Activated CD4-positive, alpha-beta T cell treated with anti-CD3 and anti-CD28 coated beads for 4 hours (primary cell): ENCODE measurements at places on chromosomes 7 and 10.

GRCh38 chr10:11332846-11333245 lies 278.6 kb downstream of the USP6NL start:
- DNase-seq, result no peak

GRCh38 chr10:287814-288213 lies 152.6 kb downstream of the ZMYND11 start:
- no peak for DNase-seq

DNA sequence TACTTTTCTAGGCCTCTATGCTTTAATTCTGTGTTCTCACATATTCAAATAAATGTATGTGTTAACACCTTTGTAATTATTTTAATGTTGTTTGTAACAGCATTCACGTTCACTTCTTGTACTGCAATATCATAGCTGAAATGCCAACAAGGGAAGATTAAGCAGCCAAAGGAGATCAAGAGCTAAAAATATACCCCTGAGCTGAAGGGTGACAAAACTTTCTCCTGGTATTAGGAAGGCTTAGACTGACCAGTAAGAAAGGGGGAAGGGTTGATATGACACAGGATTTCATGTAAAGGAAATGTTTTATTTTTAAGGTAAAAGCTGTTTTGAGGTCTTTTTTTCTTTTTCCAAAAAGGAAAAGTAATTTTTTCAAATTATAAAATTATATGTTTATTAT lies 40.4 kb upstream of the VDAC2 start:
- no peak for DNase-seq

- DNase-seq, result no peak
Observed at GRCh38 chr7:74388880-74389415, 64.8 kb upstream of the GTF2IRD1 start.

GRCh38 chr10:4082861-4083260 lies 297.9 kb upstream of the KLF6 start:
- no peak for DNase-seq

DNA sequence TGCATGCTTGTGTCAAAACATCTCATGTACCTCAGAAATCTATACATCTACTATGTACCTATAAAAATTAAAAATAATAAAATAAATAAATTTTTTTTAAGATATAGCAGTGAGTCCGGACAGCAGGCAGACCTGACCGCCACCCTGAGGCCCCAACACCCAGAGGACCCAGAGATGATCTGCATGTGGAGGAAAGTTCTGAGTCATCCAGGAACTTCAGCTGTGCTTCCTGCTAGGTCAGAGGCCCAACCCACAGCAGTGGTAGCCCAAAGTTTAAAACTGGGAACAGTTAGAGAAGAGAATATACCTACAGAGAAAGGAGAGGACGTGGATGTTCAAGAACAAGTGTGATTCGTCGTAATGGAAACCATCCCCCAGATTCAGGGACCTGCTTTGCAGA lies 683.7 kb upstream of the NRP1 start:
- no peak for DNase-seq

- DNase-seq, result no peak
Observed at GRCh38 chr7:12217311-12217710, 6.2 kb downstream of the TMEM106B start.

DNA sequence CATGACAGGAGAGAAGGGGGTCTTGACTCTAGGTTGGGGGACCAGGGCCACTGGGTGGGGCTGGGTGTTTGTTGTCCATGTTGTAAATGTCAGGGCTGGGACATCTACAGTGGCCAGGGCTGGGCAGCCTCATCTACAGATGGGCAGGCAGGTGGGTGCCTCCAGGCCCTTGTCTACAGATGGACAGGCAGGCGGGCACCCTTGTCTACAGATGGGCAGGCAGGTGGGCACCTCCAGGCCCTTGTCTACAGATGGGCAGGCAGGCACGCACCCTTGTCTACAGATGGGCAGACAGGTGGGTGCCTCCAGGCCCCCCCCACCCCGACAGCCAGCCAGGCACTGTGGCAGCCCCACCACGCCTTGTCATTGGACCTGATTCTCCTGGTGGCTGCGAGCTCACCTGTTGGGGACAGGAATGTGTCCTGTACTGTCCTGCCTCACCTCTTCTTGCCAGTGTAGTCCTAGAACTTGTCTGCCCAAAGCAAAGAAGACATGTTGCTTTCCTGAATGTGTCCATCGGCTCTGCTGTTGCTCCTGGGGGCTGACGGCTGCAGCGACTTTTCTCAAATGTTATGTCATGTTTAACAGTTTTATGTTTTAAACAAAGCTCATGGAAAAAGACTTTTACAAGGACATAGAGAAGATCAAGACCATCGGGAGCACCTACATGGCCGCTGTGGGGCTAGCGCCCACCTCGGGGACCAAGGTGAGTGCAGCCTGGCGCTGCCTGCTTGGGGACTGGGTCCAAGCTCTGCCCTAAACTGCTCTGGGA lies 129.9 kb downstream of the ADCY1 start:
- no peak for DNase-seq

DNA sequence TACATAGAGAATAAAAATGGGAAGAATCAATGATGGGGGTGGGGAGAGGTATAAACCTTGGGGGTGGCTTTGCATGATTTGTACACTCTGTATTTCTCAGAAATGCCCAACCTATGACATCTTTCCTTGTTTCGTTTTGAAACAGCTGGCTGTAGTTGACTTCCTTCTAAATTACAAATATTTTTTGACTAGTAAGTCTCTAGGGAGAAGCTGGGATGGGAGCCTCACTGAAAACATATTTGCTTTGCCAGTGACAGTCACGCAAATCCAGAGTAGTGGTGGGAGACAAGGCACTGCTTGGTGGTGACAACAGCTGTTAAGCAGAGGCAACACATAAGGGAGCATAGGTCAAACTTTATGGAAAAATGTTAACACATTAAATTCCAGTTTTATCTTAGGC lies 440.5 kb downstream of the SEMA3D start:
- DNase-seq, result no peak

GRCh38 chr7:69193061-69193460 lies 405.2 kb upstream of the AUTS2 start:
- no peak for DNase-seq

GRCh38 chr7:48244864-48245271 lies 73.6 kb downstream of the ABCA13 start:
- DNase-seq, result no peak

- DNase-seq, result no peak
Observed at GRCh38 chr7:139332697-139333359, 8.3 kb upstream of the FMC1 start.

- no peak for DNase-seq
Observed at GRCh38 chr7:103521937-103522336, 75.9 kb upstream of the SLC26A5 start.

- no peak for DNase-seq
Observed at GRCh38 chr10:85651497-85651882, 715.1 kb downstream of the GRID1 start.

- no peak for DNase-seq
Observed at GRCh38 chr7:158054081-158054480, 533.5 kb downstream of the PTPRN2 start.

GRCh38 chr10:4790045-4790444 lies 36.0 kb upstream of the AKR1E2 start:
- DNase-seq, result no peak

DNA sequence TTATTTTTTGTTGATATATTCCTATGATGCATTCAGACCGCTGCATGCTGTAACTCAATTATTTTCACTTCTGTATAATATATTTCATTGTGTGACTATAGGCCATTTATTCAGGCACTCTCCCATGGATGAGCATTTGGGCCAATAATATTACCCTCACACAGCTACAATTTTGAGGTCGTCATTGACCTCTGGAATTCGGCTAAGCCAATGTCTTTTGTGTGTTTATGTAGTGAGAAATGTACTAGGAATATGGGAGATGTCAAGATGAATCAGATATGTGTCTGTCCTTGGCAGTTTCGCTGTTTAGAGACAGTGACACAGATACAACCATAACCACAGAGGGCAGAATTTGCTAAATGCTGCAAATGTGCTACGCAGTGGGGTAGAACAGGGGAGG lies 474.2 kb downstream of the ADRA2A start:
- no peak for DNase-seq

DNA sequence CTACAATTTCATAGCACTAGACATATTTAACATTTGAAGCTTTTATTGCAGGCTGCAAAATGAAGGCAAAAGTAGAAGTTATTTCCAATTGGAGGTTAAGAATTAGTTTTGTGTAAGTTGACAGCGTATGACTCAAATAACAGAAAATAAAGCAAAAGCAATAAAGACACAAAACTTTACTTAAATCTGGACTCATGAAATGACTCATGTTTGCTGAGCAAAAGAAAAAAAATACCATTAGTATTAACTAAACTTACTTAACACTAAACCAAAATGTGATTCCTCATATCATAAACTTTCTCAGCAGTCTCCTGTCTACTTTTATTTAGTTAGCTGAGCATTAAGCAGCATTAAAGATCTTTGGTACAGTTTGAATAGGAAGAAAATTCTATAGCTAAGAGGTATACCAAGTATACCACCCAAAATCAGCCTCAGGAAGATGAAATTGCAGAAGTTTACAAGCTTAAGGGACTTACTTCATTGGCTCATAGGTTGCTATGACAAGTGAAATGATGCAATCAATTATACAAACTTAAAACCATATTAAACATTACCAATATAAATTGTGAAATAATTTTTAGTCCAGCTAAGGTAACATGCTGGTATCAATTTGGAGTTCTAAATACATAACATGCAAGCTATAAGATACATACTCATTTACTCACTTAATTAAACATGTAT lies 1131.4 kb downstream of the XPNPEP1 start:
- DNase-seq, result no peak

- DNase-seq, result no peak
Observed at GRCh38 chr7:55310287-55311025, 54.7 kb upstream of the LANCL2 start.

- DNase-seq, result no peak
Observed at GRCh38 chr7:83415840-83416239, 233.1 kb downstream of the SEMA3E start.

DNA sequence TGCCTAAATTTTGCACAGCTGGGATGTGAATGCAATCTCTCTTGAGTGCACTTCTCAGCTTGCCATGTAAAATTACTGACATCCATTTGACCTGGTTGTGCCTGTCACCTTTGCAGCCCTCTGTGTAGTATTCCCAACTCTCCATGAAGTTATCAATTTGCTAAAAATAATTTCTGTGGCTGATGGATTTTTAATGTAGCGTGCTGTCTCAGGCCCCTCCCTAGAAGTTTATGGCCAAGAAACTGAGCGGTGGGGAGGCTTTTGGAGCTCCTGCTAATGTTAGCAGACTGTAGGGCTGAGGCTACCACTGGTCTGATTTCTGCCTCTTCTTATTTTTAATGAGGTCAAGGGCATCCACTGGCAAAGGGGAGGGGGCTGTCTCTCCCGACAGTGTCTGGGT lies 577.0 kb upstream of the DPP6 start:
- DNase-seq, result no peak

DNA sequence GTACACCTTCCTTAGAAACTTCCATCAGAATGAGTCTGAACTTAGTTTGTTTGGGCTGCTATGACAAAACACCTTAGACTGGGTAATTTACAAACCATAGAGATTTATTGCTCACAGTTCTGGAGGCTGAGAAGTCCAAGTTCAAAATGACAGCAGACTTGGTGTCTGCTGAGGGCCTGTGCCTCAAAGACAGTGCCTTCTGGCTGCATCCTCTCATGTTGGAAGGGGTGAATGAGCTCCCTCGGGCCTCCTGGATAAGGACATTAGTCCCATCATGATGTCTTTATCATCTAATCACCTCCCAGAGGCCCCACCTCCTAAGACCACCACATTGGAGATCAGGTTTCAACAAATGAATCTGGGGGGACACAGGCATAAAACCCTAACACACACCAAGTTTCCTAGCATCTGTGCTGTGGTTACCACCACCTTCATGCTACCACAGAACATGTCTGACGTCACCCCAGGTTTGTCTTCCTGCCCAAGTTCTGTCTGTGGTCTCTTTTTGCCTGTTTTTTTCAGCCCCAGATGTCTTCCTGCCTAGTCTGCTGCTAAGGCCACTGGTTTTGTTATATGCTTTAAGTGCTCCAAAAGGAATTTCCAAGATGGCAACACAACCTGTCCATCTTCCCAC lies 150.9 kb upstream of the COBL start:
- DNase-seq, result no peak

DNA sequence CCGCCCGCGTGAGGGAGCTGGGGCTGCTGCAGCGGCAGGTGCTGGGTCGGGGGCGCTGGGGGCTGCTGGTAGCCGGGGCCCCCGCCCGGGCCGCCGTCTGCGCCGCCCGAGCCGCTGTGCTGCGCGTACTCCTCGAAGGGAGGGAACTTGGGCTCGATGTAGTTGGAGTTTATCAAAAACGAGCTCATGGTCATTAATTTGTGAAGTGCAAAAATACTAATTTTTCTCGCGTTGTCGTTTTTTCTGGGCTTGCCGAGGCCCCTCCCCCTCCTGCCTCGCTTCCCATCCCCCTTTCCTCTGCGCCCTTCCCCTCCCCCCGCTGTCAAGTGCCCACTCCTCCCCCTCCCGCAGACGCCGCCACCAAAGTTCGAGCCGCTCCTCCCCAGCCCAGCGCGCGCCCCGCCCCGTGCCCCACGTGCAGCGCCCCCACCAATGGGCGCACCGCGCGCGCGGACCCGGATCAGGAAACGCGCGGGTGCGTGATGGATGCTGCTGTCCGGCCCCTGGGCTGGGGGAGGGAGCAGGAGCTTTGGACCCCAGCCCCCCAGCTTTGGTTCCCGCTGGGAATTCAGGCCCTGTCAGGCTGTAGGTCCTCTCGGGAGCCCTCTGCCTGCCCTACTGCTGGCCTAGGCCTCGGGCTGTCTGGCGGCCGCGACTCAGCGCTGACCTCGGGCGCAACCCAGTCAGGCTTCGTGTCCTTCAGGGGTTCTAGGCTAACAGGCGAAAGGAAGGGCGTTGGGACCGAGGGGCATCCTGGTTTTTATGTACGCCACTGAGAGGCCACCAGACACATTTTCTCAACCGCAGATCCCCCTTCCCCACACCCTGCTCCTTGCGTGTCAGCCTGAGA lies at the start of gene HOXA4:
Gene HOXA4 (minus strand): TSS at position 218 of the 850 bp plus-strand sequence. CDS start 24 bp downstream, at position 194.
- DNase-seq, result peak; percentile 80

DNA sequence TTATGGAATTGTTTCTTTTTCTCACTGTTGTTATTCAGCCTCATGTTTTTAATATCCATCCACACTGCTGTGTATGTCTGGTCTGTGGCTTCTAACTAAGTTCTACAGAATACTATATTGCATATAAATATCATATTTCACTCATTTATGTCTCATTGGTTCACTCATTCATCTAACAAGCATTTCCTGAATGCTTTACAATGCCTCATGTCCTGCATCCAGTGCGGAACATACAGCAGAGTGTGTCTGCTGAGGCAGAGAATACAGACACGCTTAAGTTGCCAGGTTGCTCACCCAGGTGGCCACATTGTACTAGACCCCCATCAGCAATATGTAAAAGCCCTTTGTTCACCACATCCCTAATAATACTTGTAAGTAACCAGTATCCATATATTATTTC lies 111.8 kb upstream of the CNTNAP2 start:
- DNase-seq, result no peak

- no peak for DNase-seq
Observed at GRCh38 chr7:27420702-27421101, 178.1 kb downstream of the EVX1 start.

- no peak for DNase-seq
Observed at GRCh38 chr10:131838966-131839742, 61.7 kb upstream of the PPP2R2D start.

GRCh38 chr10:66151346-66151745 lies 774.5 kb upstream of the LRRTM3 start:
- no peak for DNase-seq
